ENCODE measurements at places on chromosomes 12 and 14. TPM values are rescaled to one million over a fixed set of nuclear protein-coding genes. Genes with fewer than 3 reads are reported as not detected.

- DNase-seq, result no peak
These were observed 77.9 kb upstream of the BCL11B start for GRCh38 chr14:99349721-99350495.

GRCh38 chr12:121805171-121806008 lies 1.6 kb downstream of the SETD1B start:
- no peak for DNase-seq

NOVA1 gene
- 0.90 TPM for total RNA-seq

DNA sequence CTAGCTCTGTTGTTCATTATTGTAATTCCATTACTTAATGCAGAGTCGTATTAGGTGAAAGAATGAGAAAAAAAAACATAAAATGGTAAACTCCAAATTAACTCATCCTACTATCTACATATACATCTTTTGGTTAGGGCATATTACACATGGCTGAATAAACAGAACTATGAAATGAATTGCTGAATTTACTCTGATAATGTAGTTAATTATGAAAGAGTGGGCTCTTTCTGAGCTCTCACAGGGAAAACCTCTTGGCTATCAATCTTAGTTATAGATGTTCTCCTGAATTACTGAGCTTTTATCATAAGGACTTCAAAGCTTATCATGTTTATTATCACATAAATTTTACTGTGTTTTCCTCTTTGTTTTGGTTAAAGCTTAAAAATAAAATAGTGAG lies 798.5 kb upstream of the MDGA2 start:
- DNase-seq, result no peak

STON2 gene
- total RNA-seq, result not detected

IL23A gene
- total RNA-seq, result not detected

OR4K1 gene
- not detected for total RNA-seq

DNA sequence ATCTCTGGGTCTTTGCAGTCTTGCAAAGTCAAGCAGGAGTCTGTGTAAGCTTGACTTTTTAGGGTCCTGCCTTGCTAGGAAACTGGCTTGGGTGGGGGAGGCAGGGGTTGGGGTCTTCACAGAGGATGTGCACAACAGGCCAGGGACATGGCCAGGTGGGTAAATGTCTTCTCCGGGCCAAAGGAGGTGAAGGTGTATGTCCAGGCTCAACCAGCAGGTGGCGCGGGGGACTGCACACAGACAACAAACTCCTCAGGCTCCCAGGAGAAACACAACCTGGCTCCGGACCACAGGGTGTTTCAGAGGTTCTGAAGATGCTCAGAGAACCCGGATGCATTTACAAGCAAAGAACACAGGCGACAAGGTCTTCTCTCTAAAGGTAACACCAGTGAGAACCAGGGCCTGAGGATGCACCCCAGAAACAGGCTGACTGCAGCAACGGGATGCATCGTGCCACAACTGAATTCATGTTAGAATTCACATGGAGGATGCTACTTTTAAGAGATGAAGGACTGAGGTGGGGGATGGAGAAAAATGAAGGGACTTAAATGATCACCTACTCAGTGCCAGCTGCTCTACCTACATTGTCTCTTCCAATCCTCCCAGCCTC lies 56.0 kb downstream of the PLEKHG3 start:
- peak; percentile 42 for DNase-seq

RPS26 gene
- 307 TPM for total RNA-seq

- no peak for DNase-seq
These were observed 4.9 kb downstream of the NCKAP1L start for GRCh38 chr12:54502485-54502884.

- peak; percentile 12 for DNase-seq
These were observed 283 bp downstream of the LMO3 start for GRCh38 chr12:16605642-16606116.

- no peak for DNase-seq
These were observed 207.8 kb downstream of the DPF3 start for GRCh38 chr14:72686101-72686500.

- DNase-seq, result peak; percentile 18
These were observed 505 bp downstream of the KCNC2 start for GRCh38 chr12:75208856-75209811.

- peak; percentile 25 for DNase-seq
These were observed 191.5 kb upstream of the CAND1 start for GRCh38 chr12:67077617-67078016.

GRCh38 chr12:46549527-46550265 lies 177.1 kb upstream of the SLC38A2 start:
- peak; percentile 97 for DNase-seq

OASL gene
- under 0.01 TPM for total RNA-seq

DNA sequence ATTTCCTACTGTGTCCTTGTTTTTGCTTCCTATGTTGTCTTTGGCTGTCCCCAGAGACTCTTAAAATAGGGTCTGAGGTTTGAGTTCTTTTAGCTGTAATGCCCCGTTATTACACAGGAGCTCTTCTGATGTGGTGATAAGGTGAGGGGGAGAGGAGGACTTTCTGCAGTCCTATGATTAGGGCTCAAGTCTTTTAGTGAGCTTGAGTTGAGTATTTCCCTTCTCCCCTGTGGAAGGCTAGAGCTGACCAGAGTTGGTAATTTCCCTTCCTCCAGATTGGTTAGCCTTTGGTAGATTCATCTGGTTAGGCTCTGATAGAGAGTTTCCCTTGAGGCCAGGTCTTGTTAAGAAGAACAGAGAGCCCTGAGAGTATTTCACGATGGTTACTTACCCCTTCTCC lies 4.3 kb upstream of the HIF1A start:
- DNase-seq, result no peak

OLR1 gene
- 3.2 TPM for total RNA-seq
